IMR-90 (cell line): ENCODE measurements at places on chromosomes 7 and 10. TPM values are rescaled to one million over a fixed set of nuclear protein-coding genes. Genes with fewer than 3 reads are reported as not detected.

The FEZF1 gene
- total RNA-seq = not detected in 2 replicates

The ASIC3 gene
- not detected in 2 replicates for total RNA-seq

The CYP2C19 gene
- not detected in 2 replicates for total RNA-seq

GRCh38 chr10:76113952-76114351 lies 682.5 kb downstream of the LRMDA start:
- peaks cover 4% of the 10 kb centered on the region for H3K4me1 ChIP-seq
- H3K4me3 ChIP-seq = no peak overlapping the region
- no peak for DNase-seq
- no peak overlapping the region for H3K27ac ChIP-seq
- no peaks in the 10 kb centered on the region for H3K36me3 ChIP-seq
- peaks cover 6% of the 10 kb centered on the region for H3K27me3 ChIP-seq

DNA sequence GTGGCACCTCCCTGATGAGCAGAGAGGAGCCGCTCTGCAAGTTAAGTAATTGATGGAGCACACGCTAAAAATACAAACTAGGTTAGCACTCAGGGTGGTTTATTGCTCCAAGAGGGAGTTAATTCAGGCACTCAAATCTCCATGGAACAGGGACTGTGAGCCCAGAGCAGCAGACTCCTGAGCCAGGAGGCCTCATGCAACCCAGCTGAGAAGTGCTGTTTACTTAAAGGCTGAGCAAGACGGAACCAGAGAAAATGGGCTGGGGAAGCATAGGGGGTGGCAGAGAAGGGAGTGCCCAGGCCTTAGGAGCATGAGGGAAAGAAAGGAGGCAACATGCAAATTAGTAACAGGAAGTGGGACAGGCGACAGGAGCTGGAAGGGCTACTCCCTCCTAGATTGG lies 174.1 kb downstream of the KCNMA1 start:
- H3K4me3 ChIP-seq = no peak overlapping the region
- no peaks in the 10 kb centered on the region for H3K36me3 ChIP-seq
- H3K27me3 ChIP-seq = no peaks in the 10 kb centered on the region
- peak; percentile 13 for DNase-seq
- H3K27ac ChIP-seq = no peak overlapping the region
- 0 out of 2 replicates have a peak, but pooled peaks cover 2% of the 10 kb centered on the region for H3K4me1 ChIP-seq

DNA sequence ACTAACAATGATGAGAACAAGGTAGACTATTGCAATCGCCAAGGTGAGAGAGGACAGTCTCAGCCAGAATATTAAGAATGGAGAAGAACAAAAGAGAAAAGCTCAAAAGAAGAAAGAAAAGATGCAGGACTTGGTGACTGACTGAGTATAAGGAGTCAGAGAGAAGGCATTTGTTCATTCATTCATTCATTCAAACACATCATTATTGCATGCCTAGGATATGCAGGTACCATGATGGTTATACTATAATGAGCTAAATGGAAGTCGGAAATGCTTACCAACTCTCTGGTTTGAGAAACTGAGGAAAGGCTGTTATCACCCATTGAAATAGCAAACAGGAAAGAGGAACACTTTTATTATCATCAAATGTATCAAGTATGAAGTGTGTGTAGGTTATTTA lies 180.7 kb downstream of the IMMP2L start:
- peaks cover 3% of the 10 kb centered on the region for H3K4me1 ChIP-seq
- no peaks in the 10 kb centered on the region for H3K36me3 ChIP-seq
- no peak overlapping the region for H3K4me3 ChIP-seq
- DNase-seq = no peak
- no peaks in the 10 kb centered on the region for H3K27me3 ChIP-seq

DNA sequence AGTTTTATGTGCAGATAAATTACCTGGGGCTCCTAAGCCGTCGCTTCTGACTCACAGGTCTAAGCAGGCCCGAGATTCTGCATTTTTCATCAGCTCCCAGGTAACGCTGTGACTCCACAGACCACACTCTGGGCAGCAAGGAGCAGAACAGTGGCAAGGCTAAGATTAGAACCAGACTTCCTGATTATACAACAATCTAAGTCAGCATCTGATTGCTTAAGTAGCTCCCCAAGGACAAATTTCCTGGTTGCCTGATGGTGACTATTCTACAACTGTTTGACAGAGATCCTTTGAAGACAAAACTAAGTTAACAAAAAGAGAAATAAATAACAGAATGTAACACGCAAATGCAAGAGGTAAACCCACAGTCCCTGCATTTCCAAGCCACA lies 69.0 kb downstream of the CREB3L2 start:
- no peak overlapping the region for H3K4me3 ChIP-seq
- H3K36me3 ChIP-seq = peaks cover 2% of the 10 kb centered on the region
- peaks cover 37% of the 10 kb centered on the region for H3K4me1 ChIP-seq
- H3K27me3 ChIP-seq = no peaks in the 10 kb centered on the region
- peak; percentile 77 for DNase-seq
- H3K27ac ChIP-seq = peak overlapping the region; percentile 46

DNA sequence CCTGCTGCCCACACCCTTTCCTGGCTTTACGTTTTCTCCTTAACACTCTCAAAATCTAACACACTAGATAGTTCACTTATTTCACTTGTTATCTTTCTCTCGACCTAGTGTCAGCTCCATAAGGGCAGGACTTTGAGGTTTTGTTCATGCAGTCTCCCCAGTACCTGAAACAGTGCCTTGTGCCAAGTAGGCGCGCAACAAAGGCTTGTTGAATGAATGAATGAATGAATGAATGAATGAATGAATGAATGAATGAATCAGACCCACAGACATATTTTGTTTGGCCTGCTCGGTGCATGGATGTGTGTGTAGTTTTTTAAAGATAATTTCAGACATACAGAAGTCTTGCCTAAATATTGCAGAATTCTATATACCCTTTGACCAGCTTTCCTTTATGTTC lies 6.2 kb downstream of the TYSND1 start:
- no peak for DNase-seq
- no peaks in the 10 kb centered on the region for H3K27me3 ChIP-seq
- no peak overlapping the region for H3K27ac ChIP-seq

DNA sequence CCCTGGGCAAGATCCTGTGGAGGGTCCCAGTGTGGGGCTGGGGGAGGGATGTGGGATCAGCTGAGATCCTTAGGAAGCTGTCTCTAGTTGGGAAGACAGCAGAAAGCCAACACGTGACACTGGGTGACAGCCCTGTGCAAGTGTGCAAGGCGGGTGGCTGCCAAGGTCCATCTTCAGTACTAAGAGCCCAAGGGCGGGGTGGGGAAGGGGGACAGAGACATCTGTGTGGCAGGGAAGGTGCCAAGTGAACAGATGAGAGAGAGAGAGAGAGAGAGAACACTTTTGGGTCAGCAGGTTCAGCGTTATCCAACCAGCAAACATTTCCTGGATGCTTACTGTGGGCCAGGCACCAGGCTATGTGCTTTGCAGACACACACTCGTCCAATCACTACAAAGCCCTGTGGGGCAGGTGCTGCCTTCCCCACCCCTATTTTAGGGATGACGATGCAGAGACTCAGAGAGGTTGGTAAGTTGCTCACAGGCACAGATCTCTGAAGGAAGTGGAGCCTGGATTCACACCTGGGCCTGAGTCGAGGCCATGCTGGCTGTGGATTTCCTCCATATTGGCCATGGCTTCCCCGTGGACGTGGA lies 135.7 kb downstream of the GRK5 start:
- DNase-seq = no peak
- no peak overlapping the region for H3K27ac ChIP-seq
- peaks cover 45% of the 10 kb centered on the region for H3K36me3 ChIP-seq
- H3K4me1 ChIP-seq = peaks cover 20% of the 10 kb centered on the region
- no peak overlapping the region for H3K4me3 ChIP-seq

GRCh38 chr10:24292304-24293293 lies 83.7 kb downstream of the KIAA1217 start:
- no peaks in the 10 kb centered on the region for H3K4me1 ChIP-seq
- H3K4me3 ChIP-seq = no peak overlapping the region
- no peak for DNase-seq
- H3K36me3 ChIP-seq = no peaks in the 10 kb centered on the region

DNA sequence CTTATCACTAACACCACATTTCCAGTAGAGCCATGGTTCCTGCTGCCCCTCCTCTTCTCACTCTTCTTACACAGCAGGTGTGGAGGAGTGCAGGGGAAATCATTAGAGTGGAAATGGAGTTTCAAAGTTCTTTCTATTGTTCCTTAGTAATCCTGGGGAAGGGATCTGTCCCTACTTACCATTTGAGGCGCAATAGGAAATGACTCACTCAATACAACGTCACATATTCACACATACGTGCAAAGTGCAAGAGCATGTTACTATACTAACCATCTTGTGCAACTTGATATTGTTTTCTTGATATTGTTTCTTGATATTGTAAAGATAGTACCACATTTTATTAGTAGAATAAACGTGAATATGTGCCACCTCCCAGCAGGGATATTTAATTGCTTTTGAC lies 1010.2 kb downstream of the DNAJB9 start:
- no peak overlapping the region for H3K27ac ChIP-seq
- no peaks in the 10 kb centered on the region for H3K36me3 ChIP-seq
- no peaks in the 10 kb centered on the region for H3K4me1 ChIP-seq
- DNase-seq = no peak
- no peaks in the 10 kb centered on the region for H3K27me3 ChIP-seq

DNA sequence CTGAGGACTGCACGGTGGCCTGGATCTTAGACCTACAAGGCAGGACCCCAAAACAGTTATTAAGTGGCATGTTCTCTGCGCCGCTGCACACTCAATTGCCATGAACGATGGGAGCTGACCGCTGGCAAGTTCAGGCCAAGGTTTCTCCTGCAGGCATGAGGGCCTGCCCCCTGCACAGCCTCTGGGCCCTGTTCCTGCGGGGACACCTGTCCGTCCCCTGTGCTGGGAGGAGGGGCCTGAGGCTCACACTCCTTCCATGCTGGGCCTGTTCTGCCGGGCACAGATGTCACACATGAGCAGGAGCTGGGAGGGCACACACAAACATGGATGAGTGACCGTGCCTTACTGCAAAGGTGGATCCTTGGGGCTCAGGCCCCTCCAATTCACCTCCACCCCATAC lies 90.0 kb downstream of the PTPRN2 start:
- no peak overlapping the region for H3K4me3 ChIP-seq
- H3K36me3 ChIP-seq = no peaks in the 10 kb centered on the region
- no peak for DNase-seq
- H3K4me1 ChIP-seq = no peaks in the 10 kb centered on the region

DNA sequence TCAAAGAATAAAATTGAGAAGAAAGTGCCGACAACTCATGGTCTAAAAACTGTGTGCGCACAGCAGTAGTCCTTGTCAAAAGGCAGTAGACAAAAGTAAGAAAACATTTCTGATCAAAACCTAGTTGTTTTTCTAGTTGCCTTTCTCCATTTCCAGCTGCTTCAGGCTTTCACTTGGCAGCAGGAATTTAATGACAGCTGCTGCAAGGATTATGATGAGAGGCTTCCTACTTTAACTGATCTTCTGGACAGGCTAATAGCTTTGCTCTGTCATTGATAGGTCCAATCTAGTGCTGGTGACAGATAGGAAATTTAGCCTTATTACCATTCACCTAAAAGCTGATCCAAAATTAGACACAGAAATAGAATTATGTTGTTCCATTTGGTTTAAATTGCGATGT lies 110.7 kb upstream of the SEMA3C start:
- no peaks in the 10 kb centered on the region for H3K27me3 ChIP-seq
- no peaks in the 10 kb centered on the region for H3K36me3 ChIP-seq
- no peak for DNase-seq
- no peaks in the 10 kb centered on the region for H3K4me1 ChIP-seq
- no peak overlapping the region for H3K4me3 ChIP-seq
- no peak overlapping the region for H3K27ac ChIP-seq

GRCh38 chr7:138204285-138204981 lies 128.2 kb downstream of the AKR1D1 start:
- no peaks in the 10 kb centered on the region for H3K27me3 ChIP-seq
- no peak overlapping the region for H3K4me3 ChIP-seq
- H3K36me3 ChIP-seq = no peaks in the 10 kb centered on the region

DNA sequence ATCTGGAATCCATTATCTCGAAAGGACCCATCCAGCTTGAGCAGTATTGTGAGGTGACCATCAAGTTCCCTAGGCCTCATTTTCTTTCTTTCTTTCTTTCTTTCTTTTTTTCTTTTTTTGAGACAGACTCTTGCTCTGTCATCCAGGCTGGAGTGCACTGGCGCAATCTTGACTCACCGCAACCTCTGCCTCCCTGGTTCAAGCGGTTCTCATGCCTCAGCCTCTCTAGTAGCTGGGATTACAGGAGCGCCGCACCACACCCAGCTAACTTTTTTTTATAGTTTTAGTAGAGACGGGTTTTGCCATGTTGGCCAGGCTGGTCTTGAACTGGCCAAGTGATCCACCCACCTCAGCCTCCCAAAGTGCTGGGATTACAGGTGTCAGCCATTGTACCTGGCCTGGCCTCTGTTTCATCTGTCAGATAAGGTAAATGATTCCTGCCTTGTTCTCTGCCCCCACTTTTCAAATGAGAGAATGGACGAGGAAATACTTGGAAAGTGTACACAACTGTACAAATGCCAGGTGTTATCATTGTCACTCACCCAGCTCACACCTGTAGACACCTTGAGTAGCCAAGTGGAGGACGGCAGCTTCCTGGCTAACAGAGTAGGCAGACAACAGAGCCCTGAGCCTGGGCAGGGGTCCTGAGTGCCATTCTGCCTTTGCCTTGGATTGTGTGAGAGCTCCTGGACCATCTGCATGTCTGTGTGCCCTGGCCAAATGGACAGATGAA lies 54.1 kb downstream of the HK1 start:
- no peak for DNase-seq
- peaks cover 2% of the 10 kb centered on the region for H3K36me3 ChIP-seq
- H3K27me3 ChIP-seq = no peaks in the 10 kb centered on the region
- H3K4me1 ChIP-seq = peaks cover 16% of the 10 kb centered on the region
- no peak overlapping the region for H3K4me3 ChIP-seq
- H3K27ac ChIP-seq = no peak overlapping the region

DNA sequence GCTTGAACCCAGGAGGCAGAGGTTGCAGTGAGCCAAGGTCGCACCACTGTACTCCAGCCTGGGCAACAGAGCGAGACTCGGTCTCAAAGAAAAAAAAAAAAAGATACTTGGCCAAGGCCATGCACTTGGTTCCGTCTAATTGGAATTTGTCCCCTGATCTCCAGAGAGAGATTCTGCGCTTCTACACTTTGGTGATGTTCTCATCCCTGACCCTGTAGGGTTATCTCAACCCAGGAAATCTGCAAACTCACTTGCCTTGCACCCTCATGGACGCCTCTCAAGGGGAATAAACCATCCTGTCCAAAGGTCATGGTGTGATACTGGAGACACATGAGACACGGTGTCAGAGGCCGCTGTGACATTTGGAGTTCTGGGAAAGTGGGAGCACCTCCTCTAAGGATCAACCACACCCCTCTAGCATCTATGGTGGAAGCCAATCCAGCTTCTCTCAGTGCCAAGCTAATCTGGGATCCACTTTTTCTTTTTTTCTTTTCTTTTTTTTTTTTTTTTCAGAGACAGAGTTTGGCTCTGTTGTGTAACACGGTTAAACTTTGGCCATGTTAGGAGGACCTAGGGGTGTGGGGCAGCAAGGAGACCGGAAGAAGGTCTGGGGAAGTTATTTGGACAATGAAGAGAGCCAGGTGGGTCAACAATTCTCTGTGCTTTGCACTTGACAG lies 7.8 kb upstream of the POR start:
- H3K4me1 ChIP-seq = peaks cover 7% of the 10 kb centered on the region; the same call in 1 of the 2 replicates
- H3K36me3 ChIP-seq = no peaks in the 10 kb centered on the region
- no peaks in the 10 kb centered on the region for H3K27me3 ChIP-seq
- no peak for DNase-seq
- H3K4me3 ChIP-seq = no peak overlapping the region

- peaks cover 24% of the 10 kb centered on the region for H3K27me3 ChIP-seq
- H3K36me3 ChIP-seq = no peaks in the 10 kb centered on the region; the same call in 1 of the 2 replicates
- H3K27ac ChIP-seq = no peak overlapping the region
These were observed 9.9 kb downstream of the KCNH2 start for GRCh38 chr7:150968056-150968733.

GRCh38 chr10:308572-309085 lies 173.4 kb downstream of the ZMYND11 start:
- H3K27me3 ChIP-seq = no peaks in the 10 kb centered on the region
- no peak for DNase-seq
- peaks cover 34% of the 10 kb centered on the region for H3K36me3 ChIP-seq
